ENCODE measurements at places on chromosomes 6 and 20.

- DNase-seq, result no peak
Measured at GRCh38 chr20:50911030-50911429, 20.2 kb downstream of the ADNP start.

DNA sequence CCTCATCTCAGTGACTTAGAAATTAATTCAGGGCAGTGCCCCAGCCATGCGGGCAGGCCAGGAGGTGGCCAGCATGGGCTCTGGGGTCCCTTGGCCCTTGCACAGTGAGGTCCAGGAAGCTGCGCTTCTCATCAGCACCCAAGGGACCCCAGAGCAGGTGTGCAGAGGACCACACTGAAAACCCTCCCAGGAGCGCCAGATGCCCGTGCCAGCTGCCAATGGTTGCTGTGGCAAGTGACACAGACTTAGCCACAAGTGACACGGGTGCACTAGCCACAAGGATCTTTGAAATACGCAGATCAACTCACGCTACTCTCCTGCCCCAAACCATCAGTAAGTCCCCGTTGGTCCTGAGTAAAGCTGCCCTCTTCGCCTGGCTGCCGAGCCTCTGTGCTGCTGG, 88.1 kb downstream of the ERMARD start:
- no peak for DNase-seq

GRCh38 chr20:34493646-34494045, 22.6 kb upstream of the DYNLRB1 start:
- DNase-seq, result no peak

DNA sequence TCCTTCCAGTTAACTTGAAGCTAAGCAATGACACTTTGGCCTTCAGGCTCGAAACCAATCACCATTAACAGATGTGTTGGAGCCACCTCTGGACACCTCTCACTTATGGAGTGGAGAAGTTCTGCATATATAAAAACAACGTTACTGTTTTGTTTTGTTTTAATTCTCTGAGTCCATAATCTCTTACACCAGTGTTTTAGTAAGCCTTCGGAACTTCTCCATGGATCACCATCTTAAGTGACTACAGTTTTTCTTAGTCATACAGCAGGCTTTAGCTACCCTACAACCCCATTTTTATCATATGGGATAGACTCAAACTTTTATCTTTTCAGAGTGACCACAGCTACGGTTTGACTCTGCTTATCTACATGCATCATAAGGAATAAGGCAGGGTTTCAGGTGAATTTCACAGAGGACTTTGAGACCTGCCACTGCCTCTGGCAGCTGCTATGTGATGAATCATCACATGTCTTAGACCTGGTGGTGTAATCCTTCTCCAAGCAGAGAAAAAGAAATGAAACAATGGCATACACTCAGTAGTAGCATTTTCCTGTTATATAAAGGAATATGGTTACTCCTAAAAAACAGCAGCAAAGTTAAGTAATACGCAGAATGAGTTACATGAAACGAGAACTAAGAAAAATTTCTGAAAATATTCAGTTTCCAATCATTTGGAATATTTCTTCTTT, 5.5 kb upstream of the HDDC2 start:
- no peak for DNase-seq

DNA sequence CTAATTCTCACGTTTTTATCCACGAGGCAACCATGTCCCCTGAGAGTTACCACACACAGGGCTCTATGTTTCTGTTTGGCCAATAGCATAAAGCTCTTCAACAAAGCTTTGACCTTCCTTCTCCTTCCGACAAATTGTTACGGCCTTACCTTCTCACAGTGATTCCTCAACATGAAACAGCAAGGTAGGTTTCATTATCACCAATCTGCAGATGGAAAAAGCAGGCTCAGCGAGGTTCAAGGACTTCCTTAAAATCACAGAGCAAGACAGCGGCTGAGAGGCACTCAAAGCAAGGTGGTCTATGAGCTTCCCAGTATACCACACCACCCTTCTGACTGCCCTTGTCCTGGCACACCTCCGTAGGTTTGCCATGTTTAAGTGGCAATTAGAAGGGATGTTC, 360.0 kb downstream of the CD83 start:
- DNase-seq, result no peak

- DNase-seq, result no peak
Measured at GRCh38 chr6:12386816-12387215, 96.7 kb downstream of the EDN1 start.

DNA sequence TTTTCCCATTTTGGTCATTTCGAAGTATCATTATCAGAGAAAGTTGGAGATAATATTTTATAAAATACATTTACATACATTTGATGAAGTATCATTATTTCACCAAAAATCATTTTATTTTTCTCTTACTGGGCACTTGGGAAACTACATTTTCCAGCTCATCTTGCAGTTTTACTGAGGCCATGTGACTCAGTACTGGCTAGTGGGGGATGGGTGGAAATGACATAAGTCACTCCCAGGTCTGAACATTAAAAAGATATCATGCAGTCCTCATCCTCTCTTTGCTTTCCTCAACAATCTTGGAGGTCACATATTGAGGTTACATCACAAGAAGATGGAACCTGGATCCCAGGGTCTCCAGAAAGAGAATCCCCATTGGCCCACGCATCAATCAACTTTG, 84.1 kb downstream of the CD24 start:
- DNase-seq, result no peak

- no peak for DNase-seq
Measured at GRCh38 chr6:42514745-42515144, 49.1 kb upstream of the UBR2 start.

GRCh38 chr6:140576004-140576555, 1201.6 kb upstream of the CITED2 start:
- no peak for DNase-seq

DNA sequence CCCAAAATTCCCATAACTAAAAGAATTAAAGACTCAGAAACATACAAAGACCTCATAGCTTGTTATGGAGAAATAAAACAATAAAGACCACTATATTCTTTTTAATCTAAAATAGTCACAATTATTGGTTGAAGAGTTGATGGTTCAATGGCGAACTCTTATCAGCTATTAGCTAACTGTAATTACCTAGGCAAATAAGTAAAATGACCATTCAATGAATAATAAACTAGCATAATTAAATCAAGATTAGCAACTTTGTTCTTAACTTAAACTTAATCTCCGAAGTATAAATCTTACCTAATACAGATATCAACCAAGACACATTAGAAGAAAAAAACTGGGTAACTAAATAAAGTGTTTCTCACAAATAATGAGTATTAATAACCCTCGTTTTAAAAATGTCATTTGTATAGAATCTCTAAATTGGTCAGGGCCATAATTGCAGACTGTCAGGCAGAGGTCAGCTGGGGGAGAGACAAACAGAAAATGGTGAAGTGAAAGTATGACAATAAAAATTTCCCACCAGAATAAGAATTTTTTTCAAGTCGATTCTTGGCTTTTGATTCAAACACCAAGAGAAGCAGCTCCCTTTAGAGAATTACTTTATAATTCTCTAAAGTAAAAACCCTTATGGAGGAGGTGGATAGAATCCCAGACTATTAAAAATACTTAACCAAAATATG, 1.7 kb downstream of the FKBP5 start:
- no peak for DNase-seq

GRCh38 chr6:158053377-158054313, 72.0 kb downstream of the SYNJ2 start:
- DNase-seq, result peak; percentile 54

DNA sequence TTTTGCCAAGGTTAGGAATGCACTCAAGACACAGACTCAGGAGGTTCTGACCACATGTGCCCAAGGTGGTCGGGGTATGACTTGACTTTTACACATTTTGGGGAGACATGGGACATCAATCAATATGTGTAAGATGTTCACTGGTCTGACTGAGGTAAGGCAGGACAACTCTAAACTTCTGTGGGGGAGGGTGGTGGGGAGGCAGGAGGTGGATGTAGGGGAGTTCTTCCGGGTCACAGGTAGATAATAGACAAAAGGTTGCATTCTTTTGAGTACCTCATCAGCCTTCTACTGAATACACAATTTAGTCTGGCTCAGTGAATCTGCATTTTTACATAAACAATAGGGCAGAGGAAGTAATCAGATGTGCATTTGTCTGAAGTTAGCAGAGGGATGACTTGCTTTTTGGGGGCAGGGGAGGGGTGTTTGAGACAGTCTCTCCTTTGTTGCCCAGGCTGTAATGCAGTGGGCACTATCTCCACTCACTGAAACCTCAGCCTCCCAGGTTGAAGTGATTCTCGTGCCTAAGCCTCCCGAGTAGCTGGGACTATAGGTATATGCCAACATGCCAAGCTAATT, 10.9 kb downstream of the ECHDC1 start:
- no peak for DNase-seq

- DNase-seq, result no peak
Measured at GRCh38 chr20:53284256-53284655, 309.4 kb downstream of the ZNF217 start.

- DNase-seq, result no peak
Measured at GRCh38 chr20:39473536-39473935, 511.4 kb downstream of the DHX35 start.

GRCh38 chr6:43298565-43299337, 691 bp downstream of the SLC22A7 start:
- no peak for DNase-seq

GRCh38 chr20:24657196-24657595, 187.8 kb downstream of the SYNDIG1 start:
- DNase-seq, result no peak

DNA sequence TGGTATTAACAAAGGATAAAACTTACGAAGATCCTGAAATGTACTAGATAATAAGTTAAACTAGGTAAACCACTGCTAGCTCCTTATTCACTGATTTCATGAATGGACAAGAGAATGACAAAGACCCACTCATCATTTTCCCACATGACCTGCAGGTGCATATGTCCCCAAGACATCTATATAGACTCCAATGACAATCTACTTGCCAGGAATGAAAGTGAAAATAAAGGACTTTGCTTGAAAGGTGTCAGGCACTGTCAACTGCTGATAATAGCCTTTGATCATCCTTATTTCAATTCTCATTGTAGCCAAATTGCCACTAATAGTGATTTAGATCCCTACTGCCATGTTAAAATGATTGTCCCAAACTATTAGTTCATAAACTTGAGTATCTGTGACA, 321.8 kb downstream of the HACE1 start:
- no peak for DNase-seq

DNA sequence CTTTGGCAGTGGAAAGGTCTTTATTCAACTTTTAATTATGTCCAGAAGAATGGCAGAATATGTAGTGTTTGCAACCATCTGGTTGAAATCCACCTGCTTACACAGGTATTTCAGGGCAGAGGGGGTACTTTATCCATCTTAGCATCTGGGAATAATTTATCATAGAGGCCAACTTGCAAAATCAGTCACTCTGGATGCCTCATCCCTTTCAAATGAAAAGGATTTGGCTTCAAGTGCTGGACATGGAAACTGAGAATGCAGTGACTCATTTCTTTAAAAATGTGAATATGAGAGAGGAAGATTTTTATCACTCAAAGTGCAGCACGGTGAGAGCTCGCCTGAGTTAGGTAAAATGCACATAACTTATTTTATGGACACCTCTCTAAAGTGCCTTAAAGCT, 758.3 kb downstream of the KIF16B start:
- no peak for DNase-seq

DNA sequence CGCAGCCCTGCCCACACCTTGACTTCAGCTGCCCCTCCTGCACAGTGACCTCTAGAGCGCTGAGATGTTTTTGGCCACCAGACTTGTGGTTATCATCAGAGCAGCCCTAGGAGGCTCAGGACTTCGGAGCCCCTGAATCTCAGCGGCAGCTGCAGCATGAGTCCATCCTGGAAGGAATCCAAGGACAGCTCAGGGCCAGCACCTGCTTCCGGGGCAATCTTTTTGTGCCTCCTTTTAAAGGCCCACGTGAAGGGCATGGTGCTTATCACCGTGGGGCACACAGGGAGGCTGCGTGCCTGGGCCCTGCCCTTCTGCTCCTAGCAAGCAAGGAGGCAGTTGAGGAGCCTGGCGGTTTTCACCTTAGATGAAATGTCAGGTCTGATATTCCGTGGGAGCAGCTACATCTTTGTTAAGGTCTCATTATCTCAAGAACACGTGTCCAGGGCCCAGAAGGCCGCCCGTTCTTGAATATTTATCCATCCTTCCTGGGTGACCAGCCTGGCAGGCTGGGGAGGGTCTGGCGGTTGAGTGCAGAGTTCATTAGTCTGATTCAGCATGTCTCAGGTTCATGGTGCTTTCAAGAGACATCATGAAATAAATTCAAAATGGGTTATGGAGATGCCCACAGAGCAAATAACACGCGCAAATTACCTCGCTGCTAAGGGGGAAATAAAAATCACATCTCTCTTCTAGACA, 392.4 kb downstream of the TAF4 start:
- no peak for DNase-seq

GRCh38 chr6:57303931-57304681, 13.3 kb upstream of the PRIM2 start:
- no peak for DNase-seq

GRCh38 chr20:45409521-45410272, 1.6 kb downstream of the DBNDD2 start:
- no peak for DNase-seq

GRCh38 chr6:131911951-131912350, 39.2 kb downstream of the CCN2 start:
- DNase-seq, result no peak

GRCh38 chr20:45163083-45163803, 11.5 kb upstream of the PI3 start:
- no peak for DNase-seq

DNA sequence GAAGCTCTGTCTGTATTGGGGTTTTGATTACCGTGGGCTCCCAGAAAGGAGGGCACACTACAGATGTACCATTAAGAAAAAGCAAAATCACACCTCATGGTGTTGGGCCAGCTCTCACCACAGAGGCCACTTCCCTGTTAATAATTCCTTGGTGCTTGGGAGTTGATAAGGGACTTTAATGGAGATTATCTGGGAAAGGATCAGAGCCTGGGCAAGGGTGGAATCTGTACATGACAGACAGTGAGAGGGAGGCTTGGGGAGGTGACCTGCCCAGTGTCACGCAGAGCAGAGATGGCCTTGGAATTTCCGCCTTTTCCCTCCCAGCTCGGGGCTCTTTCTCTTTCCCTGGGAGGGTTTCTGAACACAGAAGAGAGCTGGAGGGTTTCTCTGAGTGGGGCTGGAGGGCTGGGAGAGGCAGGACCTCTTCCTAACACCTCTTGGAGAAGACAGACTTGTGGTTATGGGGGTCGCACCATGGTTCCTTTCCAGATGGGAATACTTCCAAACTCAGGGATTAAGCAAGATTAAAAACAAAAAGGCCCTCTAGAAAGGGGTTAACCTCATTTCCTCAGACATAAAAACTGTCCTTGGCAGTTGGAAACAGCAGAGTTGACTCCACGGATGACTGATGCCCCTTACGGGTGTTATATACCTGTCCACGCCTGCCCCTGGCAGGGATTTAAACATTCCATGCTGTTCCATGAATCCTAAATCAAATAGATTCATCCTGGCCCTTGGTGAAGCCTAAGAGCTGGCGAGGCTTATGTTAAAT, 16.8 kb upstream of the KCNK16 start:
- no peak for DNase-seq

GRCh38 chr6:31663961-31664789, 622 bp downstream of the GPANK1 start:
- DNase-seq, result no peak

GRCh38 chr20:37941992-37942391, 39.1 kb downstream of the VSTM2L start:
- no peak for DNase-seq

GRCh38 chr6:108526739-108527174, 34.0 kb upstream of the FOXO3 start:
- DNase-seq, result no peak
